ENCODE measurements at places on chromosomes 2 and 18.

DNA sequence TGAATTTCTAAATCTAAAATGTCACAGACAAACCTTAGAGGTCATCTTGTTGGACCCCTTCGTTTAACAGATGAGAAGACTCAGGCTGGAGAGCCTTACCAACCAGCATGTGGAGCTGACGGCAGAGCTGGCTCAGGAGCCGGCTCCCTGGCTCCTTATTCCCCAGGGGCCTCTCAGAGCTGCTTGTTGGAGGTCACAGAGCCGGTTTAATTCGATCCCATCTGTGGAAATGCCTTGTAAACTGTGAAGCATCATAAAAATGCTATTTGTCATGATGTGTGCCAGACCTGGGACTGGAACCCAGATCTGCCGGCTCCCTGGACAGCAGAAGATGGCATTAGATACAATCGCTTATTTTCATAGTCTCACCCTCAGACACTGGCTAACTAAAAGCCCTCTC is 8.2 kb upstream of the CIB4 start:
- no peak for DNase-seq

DNA sequence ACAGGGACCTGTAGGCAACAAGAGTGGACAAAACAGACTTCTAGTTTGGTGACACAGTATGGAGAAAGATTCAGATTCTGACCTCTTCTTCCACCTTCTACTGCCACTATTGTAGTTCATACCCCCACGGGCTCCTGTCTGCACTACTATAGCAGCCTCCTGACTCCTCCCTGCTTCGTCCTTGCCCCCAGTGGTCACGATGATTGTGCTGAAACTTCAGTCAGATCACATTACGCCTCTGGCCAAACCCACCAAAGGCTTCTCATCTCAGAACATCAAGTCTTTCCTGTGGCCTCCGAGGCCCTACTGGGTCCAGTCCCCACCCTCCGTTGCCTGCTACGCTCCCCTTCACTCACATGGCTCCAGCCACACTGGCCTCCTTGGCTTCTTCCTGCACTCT is 147.6 kb downstream of the CYP26B1 start:
- DNase-seq: no peak

DNA sequence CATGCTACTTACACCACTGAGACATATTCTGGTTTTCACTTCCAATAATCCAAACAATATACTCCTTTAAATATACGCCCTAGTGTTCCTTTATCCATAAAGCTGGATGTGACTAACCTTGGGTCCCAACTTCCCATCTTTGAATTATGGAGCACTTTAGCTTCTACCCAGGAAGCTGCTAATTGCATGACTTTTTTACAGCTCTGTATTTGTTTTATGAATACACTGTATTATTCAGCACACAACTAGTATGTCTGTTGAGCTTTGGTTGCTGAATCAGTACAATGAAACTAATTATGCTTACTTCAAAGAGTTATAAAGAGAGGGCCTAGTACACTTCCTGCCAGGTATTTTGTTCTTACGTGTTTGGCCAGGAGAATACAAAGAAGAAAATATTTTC is 118.5 kb downstream of the BAZ2B start:
- no peak for DNase-seq

DNA sequence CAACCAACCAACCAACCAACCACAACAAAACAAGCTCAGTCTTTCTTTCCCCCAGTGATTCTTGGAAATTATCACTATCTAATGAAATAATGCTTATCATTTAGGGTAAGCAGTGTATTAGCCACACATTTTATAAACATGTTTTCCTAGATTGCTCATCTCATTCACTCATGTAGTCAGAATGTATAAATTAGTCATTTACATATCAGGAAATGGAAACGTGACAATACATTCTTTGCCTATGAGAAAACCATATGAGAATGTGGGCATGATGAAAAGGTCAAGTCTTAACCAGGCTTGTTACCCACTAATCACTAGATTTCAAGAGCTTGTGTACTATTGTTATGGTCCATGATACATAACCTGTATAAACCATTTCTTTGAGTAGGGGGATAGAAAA is 1583.4 kb upstream of the PIK3C3 start:
- no peak for DNase-seq

DNA sequence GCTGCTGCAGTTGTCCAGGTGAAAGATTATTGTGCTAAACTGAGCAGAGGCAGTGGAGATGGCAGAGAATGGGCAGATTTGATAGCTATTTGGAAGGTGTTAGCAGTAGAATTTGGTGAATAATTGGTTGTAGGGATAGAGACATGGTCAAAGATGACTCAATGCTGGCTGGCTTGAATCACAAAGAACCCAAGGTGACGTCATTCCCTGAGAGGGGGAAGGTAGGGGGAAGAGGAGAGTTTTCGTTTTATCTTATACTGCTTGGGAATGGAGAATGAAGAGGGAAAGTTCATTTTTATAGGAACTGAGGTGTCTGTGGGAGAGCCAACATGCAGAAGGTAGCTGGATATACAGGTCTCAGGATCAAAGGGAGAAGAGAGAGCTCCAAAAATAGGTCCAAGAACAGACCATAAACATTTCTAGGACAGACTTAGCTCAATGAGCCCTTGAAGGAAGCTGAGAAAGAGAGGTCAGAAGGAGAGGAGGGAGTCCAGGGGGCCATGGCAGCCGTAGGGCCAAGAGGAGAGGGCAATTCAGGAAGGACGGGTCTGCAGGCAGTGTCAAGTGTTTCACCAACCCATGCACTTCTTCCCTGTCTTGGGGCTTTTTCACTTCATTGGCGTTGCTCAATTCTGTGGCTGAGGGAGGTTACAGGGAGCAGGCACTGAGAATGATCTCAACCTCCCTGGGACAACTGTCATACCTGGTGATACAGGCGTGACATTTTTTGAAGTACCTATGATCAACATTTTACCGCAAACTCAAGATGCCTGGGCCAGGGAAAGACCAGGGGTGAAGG is 281.3 kb downstream of the TDRD15 start:
- DNase-seq: no peak

DNA sequence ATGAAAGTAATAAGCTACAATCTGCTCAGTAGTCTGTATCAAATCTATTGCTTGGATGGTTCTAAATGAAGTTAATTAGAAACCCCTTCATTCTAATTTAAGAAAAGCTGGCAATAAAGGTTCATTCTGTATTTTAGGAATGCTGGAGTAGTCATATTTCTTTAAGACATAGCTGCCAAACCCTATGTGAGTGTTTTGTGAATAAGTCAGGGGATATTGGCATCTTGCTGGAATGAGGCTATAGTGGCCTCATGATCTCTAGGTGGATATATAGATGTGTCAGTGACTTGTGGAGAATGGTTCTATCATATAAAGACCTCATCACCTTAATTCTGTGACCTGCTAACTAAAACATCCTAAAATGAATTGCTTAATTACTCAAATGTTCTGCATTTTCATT is 196.3 kb downstream of the PDE1A start:
- DNase-seq: no peak

DNA sequence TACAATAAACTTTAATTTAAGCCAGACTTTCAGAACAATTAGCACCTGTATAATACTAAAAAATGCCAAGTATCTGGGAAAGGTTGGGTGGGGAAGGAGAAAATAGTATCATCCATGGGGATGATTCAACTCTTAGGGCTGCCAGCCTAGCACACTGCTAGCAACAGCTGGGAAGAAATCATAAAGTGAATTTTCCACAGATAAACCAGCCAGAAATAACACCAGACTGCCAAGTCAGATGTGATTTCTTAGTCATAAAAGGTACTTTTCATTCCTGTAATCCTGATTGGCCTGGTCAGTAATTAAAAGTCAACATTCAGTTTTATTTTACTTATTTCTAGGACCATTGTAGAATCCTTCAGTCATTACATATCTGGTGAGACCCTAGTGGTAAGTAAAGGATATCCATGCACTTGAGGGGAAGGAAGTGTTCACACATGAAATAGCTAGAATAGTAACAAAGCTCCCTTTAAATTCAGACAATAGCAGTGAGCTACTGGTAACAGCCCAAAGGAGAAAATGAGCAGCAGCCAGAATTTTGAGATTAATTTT is 59.4 kb downstream of the LIMS1 start:
- no peak for DNase-seq

DNA sequence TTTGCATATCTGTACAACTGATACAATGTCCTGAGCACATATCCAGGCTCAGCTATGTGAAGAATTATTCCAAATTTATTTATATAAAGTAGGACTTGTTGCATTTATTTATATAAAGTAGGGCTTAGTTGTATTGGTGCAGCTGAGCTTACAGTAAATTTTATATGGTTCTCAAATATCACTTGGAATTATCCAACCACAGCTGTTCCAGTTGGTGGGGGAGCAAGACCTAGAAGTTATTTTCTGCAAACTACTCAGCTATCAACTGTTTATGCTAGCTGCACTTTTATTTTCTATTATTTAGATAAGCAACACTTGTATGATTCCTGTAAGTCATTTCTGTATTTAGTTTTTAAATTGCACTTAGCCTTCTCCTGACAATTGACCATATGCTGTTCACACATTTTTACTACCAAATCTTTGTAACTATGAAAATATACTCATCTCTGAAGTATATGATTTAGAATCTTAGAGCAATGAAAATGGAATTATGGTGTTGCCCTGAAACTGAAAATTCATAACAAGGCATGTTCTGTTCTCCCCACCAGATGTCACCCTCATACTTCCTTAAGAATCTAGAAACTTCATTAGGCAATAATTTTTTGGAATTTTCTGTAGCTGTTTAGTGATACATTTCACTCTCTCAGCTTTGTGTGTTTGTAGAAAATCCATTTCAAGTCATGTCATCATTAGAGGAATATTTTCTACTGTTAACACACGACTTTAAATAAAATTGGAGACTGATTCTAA is 157.0 kb upstream of the CBLN2 start:
- no peak for DNase-seq

DNA sequence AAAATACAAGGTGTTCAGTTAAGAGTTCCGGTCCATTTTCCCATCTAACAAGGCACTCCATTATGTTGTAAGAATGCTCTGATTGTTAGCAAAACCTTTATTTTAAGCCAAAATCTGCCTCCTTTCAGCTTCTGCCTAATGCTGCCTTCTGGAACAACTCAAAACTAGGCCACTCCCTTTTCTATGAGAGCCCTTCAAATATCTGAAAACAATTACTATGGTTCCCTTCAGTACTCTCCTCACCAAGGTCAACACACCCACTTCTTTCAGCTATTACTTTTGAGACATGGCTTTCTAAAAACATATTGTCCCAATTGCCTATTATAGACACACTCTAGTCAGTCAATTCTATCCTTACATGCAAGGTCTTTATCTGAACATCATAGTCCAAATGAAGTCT is 429.4 kb downstream of the ERBB4 start:
- no peak for DNase-seq

GRCh38 chr2:214960677-214961076 is 151.2 kb upstream of the BARD1 start:
- DNase-seq: no peak

DNA sequence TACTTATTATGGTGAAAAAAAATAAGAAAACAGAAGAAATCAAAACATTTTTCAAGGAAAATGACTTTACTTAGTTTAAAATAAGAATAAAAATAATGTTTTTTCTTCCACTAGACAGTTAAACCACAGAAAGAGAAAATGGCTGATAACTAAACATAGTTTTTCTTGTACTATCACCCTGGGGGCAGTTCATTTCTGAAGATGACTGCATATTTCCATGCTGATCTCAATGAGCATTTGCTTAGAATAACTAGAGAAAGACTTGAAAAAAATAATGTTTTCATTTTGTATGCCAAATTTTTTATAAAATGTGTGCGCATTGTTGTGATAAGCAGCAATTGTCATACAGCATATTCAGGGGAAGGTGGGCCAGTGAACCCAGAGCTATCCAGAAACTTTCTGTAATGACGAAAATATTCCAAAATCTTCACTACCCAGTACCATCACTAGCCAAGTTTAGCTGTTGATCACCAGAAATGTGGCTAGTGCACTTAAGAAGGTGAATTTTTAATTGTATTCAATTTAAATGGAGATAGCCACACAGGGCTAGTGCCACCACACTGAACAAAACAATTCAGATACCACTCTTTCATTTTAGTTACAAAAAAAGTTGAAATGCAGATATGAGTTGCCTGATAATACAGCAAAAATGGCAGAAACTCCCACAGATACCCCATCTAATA is 513.4 kb upstream of the NETO1 start:
- no peak for DNase-seq

GRCh38 chr2:23418461-23418911 is 33.5 kb downstream of the KLHL29 start:
- DNase-seq: no peak

DNA sequence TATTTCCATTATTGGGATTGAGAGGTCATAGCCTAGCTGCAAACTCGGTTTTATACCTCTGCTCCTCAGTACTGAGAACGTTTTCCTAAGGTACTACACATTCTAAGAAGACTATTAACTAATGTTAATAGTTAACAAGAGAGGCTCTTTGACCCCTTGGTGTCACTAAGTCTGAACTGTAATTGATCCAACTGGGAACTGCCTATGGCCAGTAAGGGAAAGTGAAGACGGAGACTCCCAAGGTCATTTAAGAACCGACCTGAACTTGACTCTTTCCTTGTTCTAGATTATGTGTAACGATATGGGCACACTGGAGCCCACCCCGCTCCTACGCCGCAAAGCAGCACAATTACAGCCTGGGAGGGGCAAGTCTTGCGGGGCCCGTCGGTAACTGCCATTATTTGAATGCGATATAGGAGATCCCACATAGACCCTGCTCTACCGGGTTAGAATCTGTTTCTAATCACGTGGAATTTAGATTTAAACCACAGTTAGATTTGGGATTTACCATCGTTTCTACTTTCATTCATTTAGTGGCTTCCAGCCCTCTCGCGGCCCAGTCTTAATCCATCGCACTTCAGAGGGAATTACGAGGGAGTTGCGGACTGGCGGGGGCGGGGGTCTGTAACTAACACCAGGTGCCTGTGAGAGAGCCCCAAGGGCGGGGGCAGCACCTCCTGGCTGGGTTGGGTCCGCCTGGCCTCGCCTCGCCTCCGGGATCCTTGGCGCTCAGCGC is 84.1 kb upstream of the EPB41L3 start:
- DNase-seq: no peak

- DNase-seq: no peak
Observed at GRCh38 chr2:109421642-109422041, 192.1 kb downstream of the SEPTIN10 start.

- no peak for DNase-seq
Observed at GRCh38 chr2:128408349-128409305, 90.0 kb upstream of the HS6ST1 start.

DNA sequence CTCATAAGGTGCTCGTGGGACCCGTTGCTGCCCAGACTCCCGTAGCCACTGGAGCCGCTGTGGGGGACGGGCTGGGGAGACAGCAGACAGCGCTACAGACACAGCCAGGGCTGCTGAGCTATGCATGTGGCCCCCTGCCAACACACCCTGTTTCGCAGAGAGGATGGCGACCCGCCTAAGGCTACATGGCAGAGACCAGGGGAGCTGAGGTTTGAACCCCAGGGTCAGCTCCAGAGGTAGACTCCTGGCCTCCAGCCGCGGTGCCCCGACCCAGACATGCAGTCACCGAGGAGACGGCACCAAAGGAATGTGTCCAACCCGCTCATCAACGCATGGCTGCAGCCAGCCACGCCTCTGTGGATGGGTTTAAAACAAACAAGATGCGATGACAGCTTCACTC is 21.0 kb upstream of the HES6 start:
- no peak for DNase-seq
